ENCODE measurements at places on chromosomes 5 and 9. TPM values are rescaled to one million over a fixed set of nuclear protein-coding genes. Genes with fewer than 3 reads are reported as not detected.

DNA sequence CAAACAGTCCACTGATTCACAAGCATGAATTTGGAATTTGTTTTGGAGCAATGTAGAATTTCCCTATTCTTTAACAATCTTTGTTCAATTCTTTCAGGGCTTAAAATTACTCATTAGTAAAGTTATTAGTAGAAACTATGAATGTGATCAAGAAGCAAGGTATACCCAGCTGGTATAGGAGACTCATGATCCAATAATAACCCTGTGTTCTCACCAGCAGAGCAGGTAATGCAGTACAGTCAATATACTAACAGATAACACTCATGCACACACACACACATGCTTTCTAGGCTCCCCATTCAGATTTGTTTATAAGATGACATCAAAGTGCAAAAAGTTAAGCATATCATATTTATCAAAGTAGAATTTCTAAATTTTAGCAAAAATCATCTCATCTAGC, 445.2 kb downstream of the ELAVL2 start:
- H3K27me3 ChIP-seq: no peaks in the 10 kb centered on the region
- DNase-seq: no peak
- no peaks in the 10 kb centered on the region for H3K36me3 ChIP-seq
- no peak overlapping the region for H3K27ac ChIP-seq
- no peak overlapping the region for H3K4me3 ChIP-seq

Gene SLC9A3
- total RNA-seq: 1.3 TPM

Gene GFI1B
- total RNA-seq: 0.12 TPM

Gene FBN2
- 0.05 TPM for total RNA-seq

Measured in activated T-cell treated with anti-CD3 and anti-CD28 coated beads, Interleukin-2, amount 50 U/mL, for 72 hours (primary cell).